ENCODE measurements at places on chromosomes 7 and 10. TPM values are rescaled to one million over a fixed set of nuclear protein-coding genes. Genes with fewer than 3 reads are reported as not detected.

DNA sequence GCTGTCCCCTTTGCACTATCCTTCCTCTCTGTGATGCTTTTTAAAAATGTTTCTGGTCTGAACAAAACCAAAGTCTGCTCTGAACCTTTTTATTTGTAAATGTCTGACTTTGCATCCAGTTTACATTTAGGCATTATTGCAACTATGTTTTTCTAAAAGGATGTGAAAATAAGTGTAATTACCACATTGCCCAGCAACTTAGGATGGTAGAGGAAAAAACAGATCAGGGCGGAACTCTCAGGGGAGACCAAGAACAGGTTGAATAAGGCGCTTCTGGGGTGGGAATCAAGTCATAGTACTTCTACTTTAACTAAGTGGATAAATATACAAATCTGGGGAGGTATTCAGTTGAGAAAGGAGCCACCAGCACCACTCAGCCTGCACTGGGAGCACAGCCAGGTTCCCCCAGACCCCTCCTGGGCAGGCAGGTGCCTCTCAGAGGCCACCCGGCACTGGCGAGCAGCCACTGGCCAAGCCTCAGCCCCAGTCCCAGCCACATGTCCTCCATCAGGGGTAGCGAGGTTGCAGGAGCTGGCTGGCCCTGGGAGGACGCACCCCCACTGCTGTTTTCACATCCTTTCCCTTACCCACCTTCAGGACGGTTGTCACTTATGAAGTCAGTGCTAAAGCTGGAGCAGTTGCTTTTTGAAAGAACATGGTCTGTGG is 11.4 kb upstream of the CSGALNACT2 start:
- DNase-seq, result no peak

DNA sequence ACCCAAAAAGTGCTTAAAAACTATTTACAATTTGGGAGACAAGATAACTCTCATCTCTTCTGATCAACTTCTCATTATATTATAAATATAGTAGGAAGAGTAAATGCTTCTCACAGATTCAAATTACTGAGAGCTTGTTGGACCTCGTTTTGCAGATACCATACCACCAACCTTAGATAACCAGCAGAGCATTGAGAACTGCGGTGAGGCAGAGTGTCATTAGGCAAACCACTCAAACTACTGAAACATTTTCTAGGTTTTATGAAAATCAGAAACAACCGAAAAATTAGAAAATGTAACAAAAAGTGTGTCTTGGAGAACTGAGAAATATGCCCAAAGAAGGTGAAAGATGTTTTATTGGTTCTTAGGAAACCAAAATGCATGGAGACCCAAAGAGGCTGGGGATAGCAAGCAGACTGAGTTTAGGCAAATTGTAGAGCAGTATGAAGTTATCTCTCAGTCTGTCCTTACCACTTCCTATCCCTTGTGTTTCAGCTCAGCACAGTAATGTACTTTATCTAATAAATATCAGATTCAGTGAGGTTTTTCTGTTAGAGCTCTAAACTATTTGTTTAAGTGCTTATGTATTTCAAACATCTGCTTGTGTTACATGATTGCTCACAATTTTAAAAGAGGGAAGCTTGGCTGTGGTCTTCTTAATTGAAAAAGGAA is 77.9 kb downstream of the HECTD2 start:
- DNase-seq, result no peak

Gene UPF2
- 38.3 TPM for polyA plus RNA-seq

Gene CRHR2
- 0.13 TPM for polyA plus RNA-seq

Gene ODAD2
- 2.4 TPM for polyA plus RNA-seq
